Activated naive CD8-positive, alpha-beta T cell treated with anti-CD3 and anti-CD28 coated beads, Interleukin-2, amount 10 ng/mL, durations not matched to agents 7 days and 5 days (primary cell): ENCODE measurements at places on chromosomes 12 and 14.

GRCh38 chr12:111312016-111312415, 56.9 kb downstream of the PHETA1 start:
- H3K4me3 ChIP-seq = no peak overlapping the region
- H3K27ac ChIP-seq = no peak overlapping the region
- no peak for DNase-seq
- peaks cover 8% of the 10 kb centered on the region for H3K4me1 ChIP-seq
- no peaks in the 10 kb centered on the region for H3K36me3 ChIP-seq

DNA sequence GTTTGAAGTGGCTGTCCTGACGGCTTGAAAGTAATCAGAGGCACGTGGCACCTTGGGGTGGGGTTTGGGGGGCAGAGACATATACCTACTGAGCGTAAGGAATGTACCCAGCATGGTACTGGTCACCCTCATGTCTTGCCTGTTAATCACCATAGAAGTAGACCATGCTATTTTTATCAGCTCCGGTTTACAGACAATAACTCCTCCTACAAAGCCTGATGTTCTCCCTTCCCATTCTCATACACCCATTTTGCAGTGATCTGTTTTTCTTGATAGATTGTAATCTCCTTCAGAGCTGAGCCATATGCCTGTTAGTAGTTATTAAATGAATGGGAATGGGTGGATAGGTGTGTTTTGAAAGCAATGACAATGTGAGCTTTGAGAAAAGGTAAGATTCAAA, 10.5 kb downstream of the EVL start:
- H3K27me3 ChIP-seq = no peaks in the 10 kb centered on the region
- peaks cover 84% of the 10 kb centered on the region for H3K4me1 ChIP-seq
- peak overlapping the region; percentile 88 for H3K27ac ChIP-seq

- DNase-seq = no peak
- peaks cover 6% of the 10 kb centered on the region for H3K27me3 ChIP-seq
- H3K36me3 ChIP-seq = no peaks in the 10 kb centered on the region
- H3K4me1 ChIP-seq = no peaks in the 10 kb centered on the region
- H3K4me3 ChIP-seq = no peak overlapping the region
- no peak overlapping the region for H3K27ac ChIP-seq
These were observed 139.8 kb downstream of the EPS8 start for GRCh38 chr12:15649347-15649746.

DNA sequence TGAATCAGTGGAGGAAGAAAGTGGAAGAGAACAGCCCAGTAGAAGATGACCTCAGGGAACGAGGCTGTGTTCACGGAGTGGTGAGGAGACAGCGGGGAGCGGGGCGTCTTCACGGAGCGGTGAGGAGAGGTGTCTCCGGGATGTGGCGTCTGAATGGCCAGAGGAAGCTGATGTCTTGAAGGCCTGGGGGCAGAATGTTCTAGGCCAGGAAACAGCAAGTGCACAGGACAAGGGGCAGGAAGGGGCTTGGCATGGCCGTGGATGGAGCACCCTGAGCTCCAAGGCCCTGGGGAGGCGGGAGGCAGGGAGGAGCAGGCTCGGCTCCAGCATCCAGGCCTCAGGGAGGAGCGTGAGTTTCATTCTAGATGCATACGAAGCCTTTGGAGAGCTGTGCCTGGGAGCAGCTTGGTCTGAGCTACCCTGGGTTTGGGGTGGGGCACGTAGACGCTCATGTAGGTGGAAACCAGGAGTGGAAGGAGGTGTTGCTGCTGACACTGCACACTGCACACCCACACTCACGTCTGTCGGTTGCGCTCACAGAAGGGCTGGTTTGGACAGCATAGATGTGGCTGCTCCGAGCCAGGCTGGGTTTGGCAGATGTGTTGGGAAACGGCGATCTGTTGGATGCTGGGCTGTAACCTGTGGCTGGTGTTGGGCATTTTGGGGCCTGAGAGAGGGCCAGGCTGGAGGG, 131.6 kb downstream of the ADGRD1 start:
- no peaks in the 10 kb centered on the region for H3K4me1 ChIP-seq
- H3K27me3 ChIP-seq = peaks cover 5% of the 10 kb centered on the region
- H3K4me3 ChIP-seq = no peak overlapping the region
- no peaks in the 10 kb centered on the region for H3K36me3 ChIP-seq
- DNase-seq = peak; percentile 12

DNA sequence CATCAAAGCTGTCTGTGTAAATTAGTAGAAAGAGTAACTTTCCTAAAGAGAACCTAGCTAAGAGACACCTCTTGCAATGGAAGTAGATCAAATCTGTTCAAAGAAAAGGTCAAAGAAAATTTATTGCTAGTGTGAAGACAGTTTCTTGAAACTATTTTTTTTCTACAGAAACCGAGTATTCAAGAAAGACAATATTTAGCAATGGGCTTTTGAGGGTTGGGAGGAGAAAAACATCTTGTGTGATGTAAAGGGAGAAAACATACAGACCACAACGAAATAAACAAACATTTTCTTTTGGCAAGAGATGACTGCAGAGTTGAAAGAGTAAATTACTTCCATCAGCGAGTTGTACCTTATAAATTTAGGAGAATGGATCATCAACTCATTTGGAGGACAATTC, 24.4 kb downstream of the NKX2-1 start:
- H3K27me3 ChIP-seq = peaks cover 27% of the 10 kb centered on the region
- H3K27ac ChIP-seq = no peak overlapping the region
- no peak overlapping the region for H3K4me3 ChIP-seq

- no peak overlapping the region for H3K4me3 ChIP-seq
- H3K4me1 ChIP-seq = peaks cover 2% of the 10 kb centered on the region
- no peak for DNase-seq
- H3K36me3 ChIP-seq = no peaks in the 10 kb centered on the region
These were observed 31.0 kb downstream of the SIX1 start for GRCh38 chr14:60618241-60618640.

GRCh38 chr12:41058266-41058665, 129.9 kb upstream of the PDZRN4 start:
- no peak overlapping the region for H3K4me3 ChIP-seq
- H3K27me3 ChIP-seq = no peaks in the 10 kb centered on the region
- H3K4me1 ChIP-seq = no peaks in the 10 kb centered on the region
- DNase-seq = no peak
